ENCODE measurements at places on chromosomes 11 and 22. TPM values are rescaled to one million over a fixed set of nuclear protein-coding genes. Genes with fewer than 3 reads are reported as not detected.

The MPZL2 gene
- 29.7 TPM for total RNA-seq

GRCh38 chr11:73414977-73415651 is 38.9 kb downstream of the RELT start:
- DNase-seq: no peak

- DNase-seq: no peak
Observed at GRCh38 chr11:73012121-73012863, 129.8 kb downstream of the FCHSD2 start.

GRCh38 chr22:50609599-50609998 is 9.0 kb downstream of the MAPK8IP2 start:
- DNase-seq: no peak
